ENCODE measurements at places on chromosomes 11 and 22.

- no peak for DNase-seq
Observed at GRCh38 chr11:93740031-93740729, 1.1 kb downstream of the TAF1D start.

GRCh38 chr11:104462341-104462740, 298.4 kb upstream of the PDGFD start:
- no peak for DNase-seq

DNA sequence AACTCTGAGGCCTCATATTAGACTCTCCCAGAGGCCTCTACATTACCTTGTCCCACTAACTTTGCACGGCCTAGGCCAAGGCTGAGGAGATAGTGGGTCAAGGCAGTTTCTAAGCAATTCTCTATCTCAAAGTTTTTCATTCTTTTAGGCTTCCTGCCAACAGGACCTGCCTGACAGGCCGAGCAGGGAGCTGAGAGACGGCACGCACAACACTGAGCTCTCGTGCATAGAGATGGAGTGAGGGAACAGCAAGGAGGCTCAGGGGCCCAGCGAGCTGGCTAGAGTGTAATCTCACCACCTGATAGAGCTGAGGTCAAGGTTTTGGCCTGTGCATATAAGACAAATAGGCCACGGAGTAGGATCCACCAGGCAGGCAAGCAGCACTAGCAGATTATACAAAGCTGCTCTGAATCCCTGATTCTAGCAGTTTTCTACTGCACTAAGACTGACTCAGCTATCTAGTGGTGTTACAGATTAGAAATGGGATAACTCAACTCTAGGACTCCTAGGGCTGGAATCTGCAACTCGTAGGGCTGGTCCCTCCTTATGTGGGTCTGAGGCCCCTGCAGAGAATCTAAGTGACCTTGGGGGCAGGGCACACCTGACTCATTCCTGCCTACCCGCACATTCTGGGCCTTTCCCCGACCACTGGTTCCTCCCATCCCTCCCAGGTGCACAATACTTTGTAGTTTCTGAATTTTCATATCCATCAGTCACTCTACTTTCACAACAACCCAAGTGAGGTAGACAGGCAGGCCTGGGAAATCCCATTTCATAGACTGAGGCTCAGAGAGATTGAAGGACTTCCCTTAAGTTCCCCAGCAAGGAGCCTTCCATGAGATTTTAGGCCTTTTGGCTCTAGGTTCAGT, 1.7 kb downstream of the CYB5R2 start:
- no peak for DNase-seq

DNA sequence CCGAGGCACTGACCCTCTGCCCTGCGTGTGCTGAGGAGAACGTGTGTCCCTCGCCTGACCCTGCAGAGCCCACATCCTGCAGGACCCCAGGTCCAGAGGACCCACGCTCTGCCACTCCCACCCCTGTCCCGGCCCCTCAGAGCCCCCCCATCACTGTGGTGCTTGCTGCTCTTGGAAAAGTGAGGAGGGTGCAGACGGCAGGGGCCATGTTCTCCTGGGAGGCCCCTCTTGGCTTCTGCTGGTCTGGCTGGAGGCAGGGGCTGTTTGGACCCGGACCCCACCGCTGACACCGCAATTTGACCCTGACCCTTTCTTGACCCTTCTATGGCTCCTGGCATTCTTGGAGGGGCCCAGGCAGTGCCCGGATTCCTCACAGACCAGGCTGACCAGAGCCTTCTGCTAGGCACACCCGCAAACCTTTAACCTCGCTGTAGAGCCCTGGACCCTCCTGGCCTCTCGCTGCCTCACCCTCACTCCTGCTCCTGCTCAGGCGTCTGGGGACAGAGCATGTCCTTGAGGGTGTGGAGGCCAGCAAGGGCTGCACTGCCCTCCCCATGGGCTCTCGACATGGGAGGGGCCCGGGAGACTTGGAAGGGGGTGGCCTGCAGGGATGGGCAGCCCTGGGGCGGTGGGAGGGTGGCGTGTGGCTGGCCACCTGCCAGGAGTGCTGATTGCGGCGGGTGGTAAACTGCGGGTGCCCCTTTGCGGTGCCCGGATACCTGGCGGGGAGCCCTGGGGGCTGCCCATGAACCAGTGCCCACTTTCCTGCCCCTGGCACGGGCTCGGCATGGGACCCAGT, 37.0 kb upstream of the MUC5AC start:
- DNase-seq = no peak
